ENCODE measurements at places on chromosomes 12 and 14.
A peak's percentile ranks its signal among the peaks of the same experiment; 100 is the strongest.

DNA sequence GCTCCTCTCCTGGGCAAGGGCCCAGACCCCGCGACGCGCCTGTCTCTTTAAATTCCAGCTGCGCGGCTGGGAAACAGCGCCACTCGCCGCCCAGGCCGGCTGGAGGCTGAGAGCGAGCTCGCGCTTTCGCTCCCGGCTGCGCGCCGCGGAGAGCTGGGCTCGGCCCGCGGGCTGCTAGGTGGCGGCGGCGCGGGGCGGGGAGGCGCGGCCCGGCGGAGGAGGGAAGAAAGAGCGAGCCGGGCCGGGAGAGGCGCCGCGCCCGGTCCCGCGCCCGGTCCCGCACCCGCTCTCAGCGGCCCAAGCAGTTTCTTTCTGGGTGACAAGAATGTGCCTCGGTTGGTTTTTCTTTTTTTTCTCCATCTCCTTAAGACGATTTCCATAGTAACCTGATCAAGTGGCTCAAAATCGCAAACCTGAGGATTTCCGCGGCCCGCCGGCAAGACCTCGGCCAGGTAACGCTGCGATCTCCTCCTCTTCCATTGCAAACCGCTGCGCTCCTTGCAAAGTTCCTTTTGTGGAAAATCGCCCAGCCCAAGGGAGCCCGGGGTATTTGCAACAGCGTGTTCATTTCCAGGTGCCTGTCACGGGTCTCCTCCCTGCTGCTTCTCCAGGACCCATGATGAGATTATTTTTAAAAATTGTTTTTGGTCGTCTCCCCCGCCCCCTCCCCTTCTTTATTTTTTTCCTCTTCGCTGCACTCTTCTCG, 259.5 kb upstream of the E2F7 start:
- DNase-seq = peak; percentile 72

DNA sequence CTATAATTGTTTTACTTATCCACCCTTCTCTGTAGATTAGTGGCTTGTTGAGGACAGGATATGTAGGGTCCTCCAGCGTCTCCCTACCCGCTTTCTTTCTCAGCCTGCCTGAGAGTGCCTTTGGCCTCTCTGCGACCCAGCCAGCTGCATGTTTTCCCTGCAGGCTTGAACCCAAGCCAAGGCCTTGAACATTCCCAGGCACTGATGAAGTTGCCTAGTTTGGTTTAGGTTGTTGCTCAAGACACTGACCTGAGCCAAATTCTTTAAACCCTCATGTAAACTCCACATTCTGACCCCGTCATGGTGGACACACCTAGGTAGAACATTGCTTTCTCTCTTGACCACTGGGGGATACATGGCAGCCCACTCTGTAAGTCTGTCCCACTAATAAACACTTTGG, 33.4 kb upstream of the TXNRD1 start:
- DNase-seq = no peak

DNA sequence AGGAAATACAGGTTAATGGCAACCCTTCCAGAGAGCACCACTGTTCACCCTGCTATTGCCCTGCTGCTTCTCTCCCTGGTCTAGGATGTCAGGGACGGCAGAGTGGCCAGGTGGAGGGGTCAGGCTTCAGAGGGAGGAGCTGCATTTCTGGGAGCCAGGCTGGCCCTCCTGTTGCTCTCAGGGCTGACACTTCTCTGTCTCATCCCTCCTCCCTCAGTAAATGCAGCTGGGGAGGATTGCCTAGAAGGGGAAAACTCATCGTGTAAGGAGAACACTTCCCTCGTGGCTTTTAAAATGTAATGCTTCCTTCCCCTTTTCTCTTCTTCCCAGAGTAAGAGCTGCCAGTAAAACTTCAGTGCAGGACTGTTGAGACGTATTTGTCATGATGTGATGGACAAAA, 20.8 kb downstream of the SUSD6 start:
- no peak for DNase-seq

DNA sequence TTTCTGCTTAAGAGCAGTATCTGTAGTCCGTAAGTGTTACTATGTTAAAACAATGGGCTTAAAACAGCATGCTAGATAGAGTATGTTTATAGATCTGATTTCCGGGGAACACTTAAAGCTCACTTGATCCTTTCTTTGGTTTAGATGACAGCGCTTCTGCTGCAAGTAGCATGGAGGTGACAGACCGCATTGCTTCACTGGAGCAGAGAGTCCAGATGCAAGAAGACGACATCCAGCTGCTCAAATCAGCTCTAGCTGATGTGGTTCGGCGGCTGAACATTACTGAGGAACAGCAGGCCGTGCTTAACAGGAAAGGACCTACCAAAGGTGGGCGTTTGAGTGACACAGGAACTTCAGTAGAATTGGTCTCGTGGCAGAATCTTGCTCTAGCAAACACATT, 57.5 kb downstream of the EML1 start:
- DNase-seq = no peak

DNA sequence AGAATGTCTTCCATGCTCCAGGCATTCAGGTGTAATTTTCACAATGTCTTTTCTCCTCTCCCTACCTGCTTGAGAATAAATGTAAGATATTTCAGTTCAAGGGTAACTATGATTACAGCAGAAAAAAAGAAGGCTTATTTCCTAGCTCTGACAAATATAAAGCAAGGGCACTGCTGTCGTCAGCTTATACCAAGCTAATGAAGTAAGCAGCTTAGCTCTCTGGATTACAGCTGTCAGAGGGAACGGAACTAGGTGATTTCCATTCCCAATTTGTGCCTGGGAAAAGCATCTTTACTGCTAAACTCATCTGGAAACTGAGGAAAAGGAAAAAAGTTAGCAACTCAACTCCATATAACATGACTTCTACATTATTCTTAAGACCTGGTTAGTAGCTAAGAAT, 56.5 kb downstream of the ZFYVE26 start:
- DNase-seq = no peak

DNA sequence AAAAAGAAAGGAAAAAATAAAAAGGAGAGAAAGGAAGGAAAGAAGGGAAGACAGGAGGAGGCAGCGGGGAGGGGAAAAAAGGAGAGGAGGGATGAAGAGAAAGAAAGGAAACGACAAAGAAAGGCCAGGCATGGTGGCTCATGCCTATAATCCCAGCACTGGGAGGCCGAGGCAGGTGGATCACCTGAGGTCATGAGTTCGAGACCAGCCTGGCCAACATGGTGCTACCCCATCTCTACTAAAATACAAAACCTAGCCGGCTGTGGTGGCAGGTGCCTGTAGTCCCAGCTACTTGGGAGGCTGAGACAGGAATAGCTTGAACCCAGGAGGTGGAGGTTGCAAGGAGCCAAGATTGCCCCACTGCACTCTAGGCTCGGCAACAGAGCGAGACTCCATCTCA, 18.4 kb downstream of the ATXN2 start:
- DNase-seq = no peak

GRCh38 chr14:78947681-78948080, 777.5 kb downstream of the NRXN3 start:
- no peak for DNase-seq

DNA sequence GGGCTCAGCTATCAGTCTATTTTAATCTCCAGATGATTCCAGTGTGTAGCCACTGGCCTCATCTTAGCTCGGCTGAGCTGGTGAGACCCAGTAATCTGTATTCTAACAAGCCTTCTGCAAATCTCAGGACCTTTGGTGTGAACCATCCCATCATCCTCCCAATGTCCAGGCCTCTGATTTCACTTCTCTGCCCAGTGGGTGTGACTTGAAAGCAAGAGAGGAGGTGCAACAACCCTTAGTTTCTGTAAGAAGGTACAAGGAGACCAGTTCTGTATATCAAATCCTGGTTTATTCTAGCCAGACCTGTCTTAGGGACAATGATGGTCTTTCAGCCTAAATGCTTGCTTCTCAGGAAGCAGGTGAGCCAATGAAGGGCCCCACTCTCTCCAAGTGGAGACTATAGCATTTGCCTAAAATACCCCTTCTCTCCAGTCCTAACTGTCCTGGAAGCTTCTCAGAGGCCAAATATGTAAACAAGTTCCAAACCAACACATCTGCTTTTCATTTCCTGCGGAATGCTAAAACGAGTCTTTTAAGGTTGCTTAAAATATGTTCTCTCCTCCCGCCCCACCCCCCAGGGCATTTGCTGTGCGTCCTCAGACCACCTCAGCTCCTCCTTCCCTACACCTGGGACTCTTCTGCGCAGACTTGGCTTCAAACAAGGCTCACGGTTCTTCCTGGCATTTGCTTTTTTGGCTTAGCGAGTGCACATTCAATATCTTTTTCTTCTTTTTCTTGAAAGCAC, 78.4 kb upstream of the FUT8 start:
- no peak for DNase-seq

GRCh38 chr14:33811721-33812120, 139.2 kb downstream of the EGLN3 start:
- DNase-seq = no peak

- DNase-seq = no peak
These were observed 2.4 kb downstream of the TIGAR start for GRCh38 chr12:4323396-4323795.

DNA sequence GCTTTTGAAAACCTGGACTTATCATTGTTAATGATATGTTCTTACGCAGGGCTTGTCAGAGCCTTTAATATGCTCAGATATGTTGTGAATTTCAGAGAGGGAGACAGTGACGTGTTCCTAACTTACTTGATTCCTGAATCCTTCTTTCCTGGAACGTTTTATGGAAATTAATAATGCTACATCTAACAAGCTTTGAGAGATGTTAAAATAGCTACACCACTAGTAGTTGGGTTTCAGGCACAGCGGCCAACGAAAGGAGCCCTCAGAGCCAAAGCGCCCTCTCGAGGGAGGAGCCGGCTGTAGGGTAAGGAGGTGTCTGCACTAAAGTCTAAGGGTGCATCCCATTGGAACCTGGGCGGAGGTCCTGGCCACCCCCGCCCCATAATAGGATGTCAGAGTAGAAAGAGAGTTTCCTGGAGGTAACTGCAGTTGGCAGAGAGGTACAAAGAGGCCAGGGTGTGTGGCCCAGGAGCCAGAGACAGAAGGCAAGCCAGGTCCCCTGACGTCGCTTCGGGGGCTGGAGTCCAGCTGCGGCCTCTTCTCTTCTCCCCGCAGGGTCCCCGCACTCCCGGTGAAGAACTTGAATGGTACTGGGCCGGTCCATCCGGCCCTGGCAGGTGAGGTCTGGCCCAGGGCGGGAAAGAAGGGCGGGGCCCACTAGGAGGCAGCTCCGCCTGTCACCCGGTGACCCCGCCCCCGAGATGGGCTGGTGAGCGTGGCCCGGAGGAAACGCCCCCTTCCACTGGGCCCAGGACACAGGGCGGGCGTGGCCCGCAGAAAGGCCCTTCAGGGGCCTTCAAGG, 36.3 kb downstream of the DTX1 start:
- DNase-seq = no peak

GRCh38 chr12:52256584-52256935, 17.9 kb upstream of the KRT86 start:
- no peak for DNase-seq

- DNase-seq = no peak
These were observed 43.4 kb downstream of the RIN3 start for GRCh38 chr14:92556863-92557543.

GRCh38 chr12:6372403-6373003, 2.9 kb downstream of the SCNN1A start:
- DNase-seq = no peak

- peak; percentile 85 for DNase-seq
These were observed 2.5 kb downstream of the C12orf57 start for GRCh38 chr12:6946033-6946919.

GRCh38 chr14:59116984-59117415, 71.5 kb upstream of the DAAM1 start:
- DNase-seq = no peak

GRCh38 chr12:131894313-131894860, at the start of gene ULK1:
Gene ULK1 (plus strand): TSS chr12:131894622. CDS start chr12:131895002, 380 bp downstream.
- DNase-seq = peak; percentile 96

GRCh38 chr14:89912667-89913211, 41.8 kb downstream of the EFCAB11 start:
- no peak for DNase-seq

DNA sequence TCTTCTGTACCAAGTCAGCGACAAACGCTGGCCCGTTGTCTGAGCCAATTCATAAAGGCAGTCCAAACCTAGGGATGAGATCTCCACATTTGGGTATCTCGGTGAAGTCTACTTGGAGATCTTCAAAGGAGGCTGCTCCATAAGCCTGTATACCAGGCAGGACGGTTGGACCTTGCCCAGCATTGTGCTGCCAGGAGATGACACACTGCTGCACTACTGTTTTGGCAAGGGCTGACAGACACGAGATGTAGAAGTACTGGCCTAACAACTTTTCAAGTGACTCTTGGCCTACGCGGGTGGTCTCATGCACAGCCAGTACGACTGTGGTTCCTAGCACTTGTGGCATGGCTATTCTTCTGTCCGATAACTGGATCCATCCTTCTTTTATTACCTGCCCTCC, 135.3 kb downstream of the SLC38A6 start:
- no peak for DNase-seq

- DNase-seq = no peak
These were observed 176.9 kb downstream of the MON2 start for GRCh38 chr12:62643486-62643885.

GRCh38 chr12:29299633-29300032, 81.3 kb downstream of the ERGIC2 start:
- DNase-seq = no peak

GRCh38 chr14:67564236-67564635, 31.1 kb downstream of the PLEKHH1 start:
- DNase-seq = no peak

DNA sequence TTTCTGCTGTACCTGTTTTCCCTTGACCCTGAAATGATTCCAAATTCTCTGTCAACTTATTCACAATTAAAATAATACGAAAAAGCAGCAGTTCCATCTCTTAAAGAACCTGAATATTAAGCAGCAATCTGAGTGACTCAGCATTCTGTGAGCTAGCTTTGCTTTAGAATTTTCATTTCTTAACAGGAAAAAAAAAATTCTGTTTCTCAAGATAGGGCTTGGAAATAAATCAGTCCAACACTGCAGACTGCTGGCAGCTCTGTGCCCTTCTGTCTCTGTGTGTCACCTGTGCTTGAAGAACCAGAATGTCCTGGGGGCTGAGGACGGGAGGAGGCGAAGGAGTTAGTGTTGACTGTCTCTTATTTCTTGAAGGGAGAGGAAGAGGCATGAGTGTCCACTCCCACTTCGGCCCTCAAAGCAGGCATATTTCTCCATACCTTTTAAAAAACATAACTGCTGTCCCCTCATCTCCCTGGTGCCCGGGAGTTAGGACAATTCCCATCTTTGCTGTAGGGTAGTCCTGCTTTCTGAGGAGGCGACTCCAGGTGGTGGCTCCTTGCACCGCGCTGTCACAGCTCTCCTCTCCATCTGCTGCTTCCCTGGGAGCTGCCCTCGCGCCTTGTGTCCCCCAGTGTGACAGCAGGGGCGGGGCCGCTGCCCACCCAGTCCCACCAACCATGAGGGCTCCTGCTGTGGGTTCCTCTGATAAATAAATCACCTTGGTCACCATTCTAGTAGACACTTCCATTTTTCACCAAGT, 203.1 kb downstream of the CALM1 start:
- DNase-seq = no peak

Measured in NCI-H1436 (cell line).